ENCODE measurements at places on chromosomes 11 and 22. TPM values are rescaled to one million over a fixed set of nuclear protein-coding genes. Genes with fewer than 3 reads are reported as not detected.

DNA sequence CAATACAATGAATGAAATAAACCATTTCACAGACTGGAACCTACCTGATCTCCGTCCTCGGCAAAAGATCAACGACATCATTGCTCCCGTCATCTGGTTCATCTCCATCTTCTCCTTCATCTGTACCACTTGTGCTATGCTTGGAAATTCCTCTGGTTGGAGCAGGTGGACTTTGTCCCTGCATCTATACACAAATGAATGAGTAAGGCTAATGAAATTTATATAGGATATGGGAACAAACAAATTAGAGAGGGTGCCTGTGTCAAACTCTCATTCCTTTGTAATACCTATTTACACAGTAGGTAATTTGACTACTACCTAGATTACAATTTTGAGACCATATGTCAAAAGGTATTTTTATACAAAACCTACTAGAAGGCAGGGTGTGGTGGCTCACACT, 59.4 kb downstream of the F2 start:
- DNase-seq = no peak

DNA sequence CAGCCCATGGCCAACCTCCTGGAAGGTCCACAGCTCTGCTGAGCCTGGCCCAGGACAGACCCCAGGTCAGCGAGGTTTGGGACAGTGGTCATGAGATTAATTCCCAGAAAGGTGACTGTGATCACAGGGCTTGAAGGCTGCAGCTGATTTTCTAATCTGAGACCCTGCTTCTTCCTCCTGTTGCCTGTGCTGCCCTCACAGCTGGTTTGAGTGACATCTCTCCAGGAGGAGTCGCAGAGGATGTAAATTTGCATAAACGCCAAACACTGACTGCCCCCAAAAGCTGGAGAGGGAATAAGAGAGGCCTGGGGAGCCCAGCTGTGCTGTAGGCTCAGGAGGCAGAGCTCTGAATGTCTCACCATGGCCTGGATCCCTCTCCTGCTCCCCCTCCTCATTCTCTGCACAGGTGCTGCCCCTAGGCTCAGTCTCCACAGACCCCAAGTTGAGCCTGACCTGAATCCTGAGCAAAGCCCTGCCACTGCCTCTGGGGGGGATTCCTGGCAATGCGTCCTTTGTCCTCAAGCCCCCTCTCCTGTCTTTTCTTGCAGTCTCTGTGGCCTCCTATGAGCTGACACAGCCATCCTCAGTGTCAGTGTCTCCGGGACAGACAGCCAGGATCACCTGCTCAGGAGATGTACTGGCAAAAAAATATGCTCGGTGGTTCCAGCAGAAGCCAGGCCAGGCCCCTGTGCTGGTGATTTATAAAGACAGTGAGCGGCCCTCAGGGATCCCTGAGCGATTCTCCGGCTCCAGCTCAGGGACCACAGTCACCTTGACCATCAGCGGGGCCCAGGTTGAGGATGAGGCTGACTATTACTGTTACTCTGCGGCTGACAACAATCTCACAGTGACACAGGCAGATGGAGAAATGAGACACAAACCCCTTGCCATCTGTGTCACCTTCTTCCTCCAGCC, 23.8 kb downstream of the GGTLC2 start:
- DNase-seq = no peak

- DNase-seq = no peak
Observed at GRCh38 chr22:23537416-23537815, 42.7 kb downstream of the IGLL1 start.

DNA sequence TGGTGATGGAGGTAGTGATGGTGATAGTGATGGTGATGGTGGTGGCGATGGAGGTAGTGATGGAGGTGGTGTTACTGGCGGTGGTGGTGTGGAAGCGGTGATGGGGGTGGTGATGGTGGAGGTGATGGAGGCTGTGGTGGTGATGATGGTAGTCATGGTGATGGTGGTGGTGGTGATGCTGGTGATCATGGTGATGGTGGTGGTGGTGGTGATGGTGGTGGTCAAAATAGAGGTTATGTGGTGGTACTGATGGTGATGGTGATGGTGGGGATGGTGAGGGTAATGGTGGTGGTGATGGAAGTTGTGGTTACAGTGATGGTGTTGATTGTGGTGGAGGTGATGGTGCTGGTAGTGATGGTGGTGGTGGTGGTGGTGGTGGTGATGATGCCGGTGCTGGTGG, 199.2 kb downstream of the IGLL1 start:
- DNase-seq = no peak

- DNase-seq = no peak
Observed at GRCh38 chr11:31921081-31921480, 110.0 kb upstream of the PAX6 start.

GRCh38 chr11:62273789-62274275, 3.9 kb downstream of the SCGB2A2 start:
- no peak for DNase-seq

- DNase-seq = no peak
Observed at GRCh38 chr11:68153742-68154141, 32.6 kb upstream of the CHKA start.

- DNase-seq = no peak
Observed at GRCh38 chr11:72534371-72535193, 100.3 kb upstream of the CLPB start.

DNA sequence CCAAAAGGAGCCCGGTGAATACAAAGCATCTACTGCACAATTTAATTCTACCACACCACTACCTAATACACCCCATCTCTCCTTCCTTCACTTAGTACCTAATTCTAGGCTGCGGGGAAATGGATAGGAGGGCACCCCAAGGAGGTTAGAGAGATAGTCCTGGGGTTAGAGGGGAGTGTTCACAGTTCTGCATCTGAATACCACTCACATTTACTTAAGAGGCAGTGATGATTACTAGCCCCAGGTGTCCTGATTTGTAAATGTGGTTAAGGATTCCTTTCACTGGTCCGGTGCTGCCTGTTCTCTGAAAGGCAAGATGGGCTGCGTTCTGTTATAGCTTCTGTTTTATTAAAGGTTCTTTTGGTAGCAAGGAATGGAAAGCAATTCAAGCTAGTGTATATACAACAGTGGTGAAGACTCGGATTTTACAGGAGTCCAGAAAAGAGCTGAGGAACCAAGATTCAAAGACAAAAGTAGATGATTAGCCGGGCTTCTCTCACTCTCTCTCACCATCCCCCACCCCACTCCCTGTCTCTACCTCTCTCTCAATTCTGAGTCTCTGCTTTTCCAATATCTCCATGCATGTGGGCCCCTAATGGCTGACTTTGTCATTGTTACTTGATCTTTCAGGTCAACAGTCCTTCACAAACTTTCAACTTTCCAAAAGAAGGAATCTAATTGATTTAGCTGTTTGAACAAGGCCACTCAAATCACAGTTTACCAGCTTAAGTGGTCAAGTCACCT, 8.7 kb upstream of the KCNA4 start:
- DNase-seq = no peak

DNA sequence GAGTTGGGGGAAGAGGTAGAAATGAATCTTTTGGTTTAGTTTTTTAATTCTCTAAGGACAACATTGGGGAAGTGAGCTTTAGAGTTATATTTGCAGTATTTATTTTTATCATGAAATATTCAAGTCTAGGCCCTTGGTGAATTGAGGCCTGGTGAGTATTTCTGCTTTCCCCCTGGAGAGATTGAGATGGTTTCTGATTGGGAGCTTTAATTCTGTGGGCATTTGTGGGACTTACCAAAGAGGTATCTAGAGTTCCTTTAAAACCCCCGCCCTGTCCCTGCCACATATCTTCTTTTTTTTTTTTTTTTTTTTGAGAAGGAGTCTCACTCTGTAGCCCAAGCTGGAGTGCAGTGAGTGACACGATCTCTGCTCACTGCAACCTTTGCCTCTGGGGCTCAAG, 9.6 kb downstream of the ACO2 start:
- DNase-seq = no peak

DNA sequence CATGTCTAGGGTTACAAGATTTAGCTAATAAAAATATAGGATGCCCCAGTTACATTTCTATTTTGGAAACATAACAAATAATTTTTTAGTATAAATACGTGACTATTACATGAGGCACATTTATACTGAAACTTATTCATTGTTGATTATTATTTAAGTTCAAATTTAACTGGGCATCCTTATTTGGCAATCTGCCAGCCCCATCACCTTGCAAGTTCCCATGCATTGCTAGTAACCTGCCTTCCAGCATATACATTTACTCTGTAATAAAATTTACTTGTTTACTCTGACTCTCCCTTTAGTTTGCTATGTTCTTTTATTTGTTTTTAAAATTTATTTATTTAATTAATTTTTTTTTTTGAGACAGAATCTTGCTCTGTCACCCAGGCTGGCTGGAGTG, 654.9 kb upstream of the CCDC90B start:
- DNase-seq = no peak

GRCh38 chr11:117704395-117705100, 92.5 kb downstream of the DSCAML1 start:
- no peak for DNase-seq

DNA sequence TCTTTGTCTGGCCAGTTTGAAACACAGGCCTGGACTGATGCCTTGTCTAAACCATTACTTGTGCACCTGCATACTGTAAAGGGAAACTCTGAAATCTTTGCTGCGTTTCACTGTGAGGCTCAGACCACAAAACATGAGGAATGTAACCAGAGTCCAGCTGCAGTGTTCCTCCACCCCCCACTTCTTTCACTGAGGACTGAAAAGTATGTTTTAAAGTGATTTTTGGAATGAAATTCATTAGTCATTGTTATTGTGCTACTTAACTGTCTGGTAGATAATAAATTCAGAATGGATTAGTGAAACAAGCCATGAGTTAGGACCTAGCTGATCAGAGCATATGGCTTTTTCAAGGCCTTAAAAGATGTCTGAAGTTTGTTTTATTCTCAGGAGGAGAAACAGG, 181.2 kb downstream of the WNT11 start:
- DNase-seq = no peak

DNA sequence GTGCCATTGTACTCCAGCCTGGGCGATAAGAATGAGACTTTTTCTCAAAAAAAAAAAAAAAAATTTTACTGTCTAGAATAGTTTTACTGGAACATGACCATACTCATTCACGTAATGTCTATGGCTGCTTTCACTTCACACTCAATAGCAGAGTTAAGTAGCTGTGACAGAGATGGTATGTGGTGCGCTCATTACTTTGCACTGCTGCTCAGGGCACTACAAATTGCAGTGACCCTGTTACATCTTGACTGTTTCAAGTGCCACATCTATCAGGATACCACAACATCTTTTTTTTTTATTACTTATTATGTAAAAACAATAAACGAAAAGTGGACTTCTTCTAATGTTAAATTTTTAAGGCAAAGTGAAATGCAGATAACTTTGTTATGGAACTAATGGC, 110.3 kb downstream of the ARHGAP20 start:
- no peak for DNase-seq

GRCh38 chr11:78829146-78829545, 254.5 kb upstream of the NARS2 start:
- DNase-seq = peak; percentile 39

- DNase-seq = peak; percentile 53
Observed at GRCh38 chr22:37259540-37260029, 15.5 kb upstream of the RAC2 start.

GRCh38 chr22:21714059-21714770, 21.4 kb downstream of the YPEL1 start:
- no peak for DNase-seq

DNA sequence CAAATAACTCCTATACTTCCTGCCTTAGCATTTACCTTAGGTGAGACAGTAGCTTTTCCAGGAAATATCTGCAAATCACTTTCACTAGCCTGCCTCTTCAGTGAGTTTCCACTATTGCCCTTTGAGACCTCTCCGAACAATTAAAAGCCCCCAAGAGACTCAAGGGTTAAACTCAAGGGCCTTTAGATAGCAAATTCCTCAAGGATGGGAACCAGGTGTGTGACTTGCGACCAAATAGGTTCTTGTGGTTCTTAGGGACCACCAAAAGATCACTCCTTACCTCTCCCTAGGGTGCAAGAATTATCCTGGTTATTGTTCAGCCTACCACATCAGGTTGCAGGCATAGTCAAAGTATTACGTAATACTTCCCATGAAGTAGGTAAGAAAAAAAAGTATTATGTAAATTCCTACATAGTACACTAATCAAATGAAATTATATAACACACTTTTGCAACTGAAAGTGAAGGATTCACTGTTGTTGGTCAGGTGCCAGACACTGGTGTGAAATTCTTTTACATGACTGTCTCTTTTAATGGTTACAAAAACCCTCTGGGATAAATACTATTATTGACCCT, 1.4 kb upstream of the RDX start:
- DNase-seq = no peak

DNA sequence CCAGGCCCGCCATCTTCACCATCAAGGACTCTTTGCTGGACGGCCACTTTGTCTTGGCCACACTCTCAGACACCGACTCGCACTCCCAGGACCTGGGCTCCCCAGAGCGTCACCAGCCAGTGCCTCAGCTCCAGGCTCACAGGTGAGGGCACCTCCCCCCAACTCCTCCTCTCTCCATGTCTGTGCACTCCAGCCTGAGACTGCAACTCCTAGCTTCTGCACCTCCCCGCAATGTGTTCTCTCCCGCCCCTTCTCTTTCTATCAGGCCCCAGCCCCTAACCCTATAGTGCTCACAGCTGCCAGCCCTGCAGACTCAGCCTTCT, 4.4 kb downstream of the RAD9A start:
- no peak for DNase-seq

- DNase-seq = no peak
Observed at GRCh38 chr11:128464878-128465450, 122.4 kb downstream of the ETS1 start.

GRCh38 chr11:2792381-2793250, 92.8 kb upstream of the KCNQ1OT1 start:
- DNase-seq = no peak

DNA sequence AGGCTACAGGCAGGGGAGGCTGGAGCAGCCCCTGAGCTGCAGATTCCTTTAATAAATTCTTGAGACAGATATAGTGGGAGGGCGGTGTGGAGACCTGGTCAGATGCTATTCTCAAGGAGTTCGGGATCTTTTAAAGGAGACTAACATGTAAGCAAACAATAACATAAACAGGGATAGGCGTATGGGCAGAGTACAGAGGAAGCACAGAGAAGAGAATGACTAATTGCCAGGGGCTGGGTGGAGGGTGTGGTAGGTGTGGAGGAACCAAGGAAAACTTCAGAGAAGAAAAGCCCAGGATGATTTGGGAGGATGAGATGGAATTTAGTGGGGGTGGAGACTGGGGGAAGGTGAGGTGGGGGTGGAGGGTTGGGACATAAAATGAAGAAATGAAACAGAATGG, 9.7 kb upstream of the HEPHL1 start:
- peak; percentile 85 for DNase-seq

GRCh38 chr22:37117092-37117491, 7.6 kb upstream of the TMPRSS6 start:
- DNase-seq = no peak

KRTAP5-6 gene
- total RNA-seq = not detected

YAP1 gene
- 130 TPM for total RNA-seq

MMP12 gene
- not detected for total RNA-seq

KCNQ1OT1 gene
- 0.25 TPM for total RNA-seq

ELF5 gene
- total RNA-seq = not detected

LSP1 gene
- 1.1 TPM for total RNA-seq

GAL3ST1 gene
- not detected for total RNA-seq

KLHDC7B gene
- not detected for total RNA-seq

ZNF280A gene
- not detected for total RNA-seq

SCN2B gene
- 0.42 TPM for total RNA-seq

C11orf91 gene
- total RNA-seq = 0.41 TPM

ZNF408 gene
- total RNA-seq = 10.0 TPM

FLRT1 gene
- total RNA-seq = not detected

KIF18A gene
- total RNA-seq = 16.8 TPM
